ENCODE measurements at places on chromosomes 11 and 22. TPM values are rescaled to one million over a fixed set of nuclear protein-coding genes. Genes with fewer than 3 reads are reported as not detected.

DNA sequence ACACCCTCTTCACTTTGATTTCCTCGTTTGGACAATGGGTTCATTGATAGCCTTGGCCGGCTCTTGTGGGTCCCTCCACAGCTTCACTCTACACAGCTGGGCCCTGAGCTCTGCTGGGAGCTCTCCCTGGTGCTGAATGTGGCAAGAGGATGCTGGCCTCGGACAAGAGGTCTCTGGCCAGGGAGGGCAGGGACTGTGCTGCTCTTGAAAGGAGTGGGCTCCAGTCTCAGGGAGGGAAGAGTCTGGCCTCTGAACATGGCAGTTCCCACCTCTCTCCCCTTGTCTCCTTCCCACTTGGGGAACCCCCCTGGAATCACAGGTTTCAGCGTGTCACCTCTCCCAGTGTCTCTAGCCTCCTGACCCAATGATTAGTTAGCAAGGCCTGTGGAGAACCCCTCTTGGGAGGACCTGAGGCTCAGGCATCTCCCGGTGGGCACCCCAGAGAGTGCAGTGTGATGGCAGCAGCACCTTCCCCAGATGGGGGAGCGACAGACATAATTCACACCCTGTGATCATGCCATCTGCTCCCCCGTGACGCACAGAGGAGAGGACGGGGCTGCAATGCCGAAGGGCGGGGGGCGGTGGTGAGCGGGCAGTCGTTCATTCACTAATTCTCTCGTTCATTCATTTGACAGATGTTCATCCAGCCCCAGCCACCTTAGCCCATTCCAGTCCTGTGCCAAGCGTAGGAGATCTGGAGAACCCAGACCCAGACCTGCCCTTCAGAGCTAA is 2.8 kb upstream of the CABP7 start:
- no peak overlapping the region for H3K27ac ChIP-seq
- peaks cover 62% of the 10 kb centered on the region for H3K4me1 ChIP-seq
- no peak overlapping the region for H3K4me3 ChIP-seq
- no peak for DNase-seq

DNA sequence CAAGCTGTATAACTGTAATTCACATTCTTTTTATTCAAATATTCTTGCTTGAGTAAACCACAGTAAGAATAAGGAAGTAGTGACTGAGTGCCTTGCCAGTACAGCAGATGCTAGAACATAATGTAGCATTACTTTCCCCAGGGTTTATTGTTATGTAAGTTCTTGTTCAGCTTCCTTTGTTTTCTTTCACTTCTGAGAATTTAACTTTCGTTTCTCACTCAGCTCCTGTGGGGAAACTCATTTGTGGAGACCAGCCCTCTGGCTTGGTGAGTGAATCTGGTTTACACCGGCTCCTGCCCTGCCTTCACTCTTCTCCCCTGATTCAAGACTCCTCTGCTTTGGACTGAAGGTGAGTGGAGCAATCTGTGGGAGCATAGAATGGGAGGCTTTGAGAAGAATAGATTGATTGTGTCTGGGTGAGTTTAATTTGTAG is at the start of gene TRIM22:
TSS of gene TRIM22 (plus strand) at position 240 of the 433 bp plus-strand sequence. CDS start 6,443 bp downstream, outside the sequence.
- no peaks in the 10 kb centered on the region for H3K27me3 ChIP-seq
- no peaks in the 10 kb centered on the region for H3K4me1 ChIP-seq
- H3K36me3 ChIP-seq = peaks cover 3% of the 10 kb centered on the region
- DNase-seq = no peak
- peak within 1 kb of the TSS; percentile 92 for H3K27ac ChIP-seq

GRCh38 chr22:41917903-41918791 is 3.3 kb upstream of the SHISA8 start:
- no peak for DNase-seq
- H3K4me1 ChIP-seq = peaks cover 3% of the 10 kb centered on the region

DNA sequence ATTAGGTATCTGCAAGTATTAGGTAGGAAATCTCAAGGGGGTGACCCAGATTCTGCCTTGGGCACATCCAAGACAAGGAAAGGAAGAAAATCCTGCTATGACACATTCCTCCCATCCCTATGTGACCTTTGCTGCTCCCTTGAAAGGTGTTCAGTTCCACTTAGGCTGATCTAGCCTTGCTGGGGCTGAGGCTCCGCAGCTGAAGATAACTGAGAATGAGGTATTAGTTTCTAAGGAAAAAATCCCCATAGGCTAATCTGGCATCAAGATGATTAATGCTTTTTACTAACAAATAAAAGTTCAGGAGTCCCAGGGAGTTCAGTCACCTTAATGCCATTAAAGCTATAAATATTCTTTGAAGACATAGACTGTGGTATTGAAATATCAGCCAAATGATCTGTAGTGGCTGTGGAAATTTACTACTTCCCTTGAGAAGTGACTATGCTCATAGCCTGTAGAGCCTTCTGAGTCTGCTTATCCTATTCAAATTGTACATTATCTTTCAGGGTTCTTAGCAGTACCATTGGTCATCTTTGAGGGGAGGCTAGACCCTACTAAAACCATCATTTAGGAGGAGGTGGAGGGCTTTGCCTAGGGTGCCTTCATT is 239.9 kb upstream of the RAG2 start:
- no peak overlapping the region for H3K4me3 ChIP-seq
- no peak overlapping the region for H3K27ac ChIP-seq
- no peaks in the 10 kb centered on the region for H3K36me3 ChIP-seq
- DNase-seq = no peak
- H3K4me1 ChIP-seq = no peaks in the 10 kb centered on the region

- H3K27ac ChIP-seq = no peak overlapping the region
- no peaks in the 10 kb centered on the region for H3K27me3 ChIP-seq
- H3K36me3 ChIP-seq = no peaks in the 10 kb centered on the region
- H3K4me1 ChIP-seq = no peaks in the 10 kb centered on the region
Observed at GRCh38 chr11:57983191-57983590, 40.5 kb upstream of the OR9Q1 start.

DNA sequence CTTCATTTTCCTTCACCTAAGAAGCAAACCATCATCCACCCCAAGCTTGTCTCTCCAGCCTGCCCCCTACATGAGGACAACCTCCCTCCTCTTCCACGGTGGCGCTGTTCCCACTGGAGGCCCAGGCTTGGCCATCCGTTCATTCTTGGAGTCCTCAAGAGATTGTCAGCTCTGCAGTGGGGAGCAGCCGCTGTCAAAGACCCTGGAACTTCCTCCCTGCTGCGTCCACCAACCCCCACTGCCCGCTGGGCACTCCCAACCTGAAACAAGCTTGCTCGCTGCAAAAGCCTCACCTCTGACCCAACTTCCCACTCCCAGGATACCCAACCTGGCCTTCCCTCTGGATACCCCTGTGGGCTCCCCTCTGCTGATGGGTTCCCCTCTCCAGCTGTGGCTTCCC is 10.4 kb upstream of the CD81 start:
- no peak overlapping the region for H3K4me3 ChIP-seq
- H3K27me3 ChIP-seq = no peaks in the 10 kb centered on the region
- DNase-seq = no peak
- H3K36me3 ChIP-seq = no peaks in the 10 kb centered on the region
- H3K4me1 ChIP-seq = no peaks in the 10 kb centered on the region
- no peak overlapping the region for H3K27ac ChIP-seq

The NXPE4 gene
- polyA plus RNA-seq = not detected

DNA sequence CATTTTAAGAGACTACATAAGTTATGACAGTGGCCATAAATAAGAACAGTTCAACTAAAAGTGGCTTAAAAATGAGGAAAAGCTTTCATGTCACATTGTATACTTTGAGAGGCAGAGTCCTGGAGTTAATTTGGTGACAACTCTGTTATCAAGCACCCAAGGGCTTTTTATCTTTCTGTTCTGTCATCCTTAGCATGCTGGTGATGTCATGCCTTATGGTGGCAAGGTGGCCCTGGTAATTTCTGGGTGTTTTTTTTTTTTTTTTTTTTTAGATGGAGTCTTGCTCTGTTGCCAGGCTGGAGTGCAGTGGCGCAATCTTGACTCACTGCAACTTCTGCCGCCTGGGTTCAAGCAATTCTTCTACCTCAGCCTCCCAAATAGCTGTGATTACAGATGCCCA is 158.8 kb downstream of the AASDHPPT start:
- no peak overlapping the region for H3K4me3 ChIP-seq
- no peak for DNase-seq
- H3K27me3 ChIP-seq = no peaks in the 10 kb centered on the region
